Activated T-helper 1 cell treated with anti-CD3 and anti-CD28 coated beads, Interleukin-2, amount 50 U/mL, for 16 hours (primary cell): ENCODE measurements at places on chromosomes 2 and 18.

- no peak for DNase-seq
These were observed 216.7 kb downstream of the TMX3 start for GRCh38 chr18:68498185-68498584.

DNA sequence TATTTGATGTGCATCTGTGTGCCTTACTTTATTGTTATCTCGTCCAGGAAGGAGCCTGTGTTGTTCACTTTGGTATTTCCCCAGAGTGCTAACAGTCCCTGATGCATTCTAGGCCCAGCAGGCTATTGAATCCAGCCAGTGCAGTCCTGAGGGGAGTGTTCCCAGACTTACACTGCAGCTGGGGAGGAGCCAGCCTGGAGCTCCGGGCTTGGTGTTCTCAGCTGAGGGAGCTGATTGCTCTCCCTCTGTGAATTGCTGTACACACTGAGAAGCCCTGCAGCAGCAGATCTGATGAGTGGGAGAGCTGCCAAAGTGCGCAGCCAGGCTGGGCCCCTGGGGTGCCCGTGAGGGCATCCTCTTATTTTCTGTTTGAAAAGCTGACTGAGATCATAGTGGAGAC, 159.2 kb downstream of the GALNT3 start:
- DNase-seq = no peak

DNA sequence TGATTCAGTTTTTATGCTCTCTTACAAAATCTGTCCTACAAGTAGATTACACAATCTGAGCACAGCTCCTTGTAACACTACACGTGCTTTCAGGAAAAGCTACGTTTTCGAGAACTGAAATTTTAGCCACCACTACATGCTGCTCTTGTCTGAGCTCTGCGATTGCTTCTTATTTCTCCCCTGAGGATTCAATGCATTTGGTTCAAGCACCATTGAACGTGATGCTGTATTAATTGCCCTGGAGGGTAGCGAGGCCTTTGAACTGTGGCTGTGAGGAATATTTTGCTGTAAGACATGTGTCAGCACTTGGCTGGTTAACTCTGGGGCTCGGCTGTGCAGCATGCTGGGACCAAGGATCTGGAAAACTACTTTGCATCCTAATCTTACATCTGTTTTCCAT, 405.8 kb downstream of the EPHA4 start:
- no peak for DNase-seq

- DNase-seq = no peak
These were observed 6.7 kb upstream of the ONECUT2 start for GRCh38 chr18:57428221-57429150.

GRCh38 chr2:184734338-184734737, 136.0 kb downstream of the ZNF804A start:
- DNase-seq = no peak

DNA sequence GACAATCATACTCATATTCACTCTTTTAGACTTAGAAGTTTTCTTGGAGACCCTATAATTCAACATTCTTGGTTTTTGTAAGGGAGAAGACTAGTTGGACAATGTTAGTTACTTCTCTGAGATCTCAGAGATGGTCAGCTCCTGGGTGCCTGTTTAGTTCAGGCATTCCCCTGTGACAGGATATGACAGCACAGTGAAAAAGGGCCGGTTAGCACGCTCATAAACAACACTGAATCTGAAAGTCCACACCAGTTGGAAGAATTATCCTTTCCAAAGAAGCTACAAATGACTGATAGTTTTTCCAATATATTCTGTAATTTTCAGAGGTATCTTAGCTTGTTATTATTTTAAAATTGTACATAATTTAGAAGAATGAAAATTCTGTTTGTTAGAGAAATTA, 75.7 kb downstream of the ADAM23 start:
- no peak for DNase-seq

- DNase-seq = no peak
These were observed 42.3 kb downstream of the NOL10 start for GRCh38 chr2:10647441-10647840.

- no peak for DNase-seq
These were observed 285.4 kb downstream of the ZEB2 start for GRCh38 chr2:144234542-144234871.

DNA sequence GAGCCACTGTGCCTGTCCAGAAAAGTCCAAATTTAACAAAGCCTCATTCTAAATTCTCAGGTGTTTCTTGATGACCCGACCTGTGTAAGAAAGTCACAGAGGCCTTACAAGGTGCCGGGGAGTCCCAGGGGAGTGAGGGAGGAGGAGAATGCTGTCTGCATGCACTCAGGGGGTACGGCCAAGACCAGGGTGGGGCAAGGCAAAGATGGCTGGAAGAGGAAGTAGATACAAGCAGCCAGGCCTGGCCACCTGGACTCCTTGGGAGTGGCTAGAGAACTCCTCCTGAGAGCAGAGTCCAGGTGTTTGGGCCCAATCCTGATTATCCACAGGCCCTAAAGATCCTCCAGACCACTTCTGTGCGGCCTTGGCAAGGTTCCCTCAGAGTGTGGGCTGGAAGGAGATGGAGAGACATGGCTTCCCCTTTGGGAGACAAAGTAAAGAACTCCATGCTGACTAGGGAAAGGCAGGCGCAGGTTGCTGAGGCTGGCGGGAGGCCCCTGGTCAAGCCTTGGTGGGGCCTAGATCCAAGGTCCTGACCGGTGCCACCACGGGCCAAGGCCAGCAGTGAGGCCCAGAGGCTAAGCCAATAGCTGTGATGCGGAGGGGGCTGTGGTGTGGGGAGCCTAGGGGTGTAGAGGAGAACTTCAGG, 74.7 kb downstream of the COPS8 start:
- DNase-seq = no peak

DNA sequence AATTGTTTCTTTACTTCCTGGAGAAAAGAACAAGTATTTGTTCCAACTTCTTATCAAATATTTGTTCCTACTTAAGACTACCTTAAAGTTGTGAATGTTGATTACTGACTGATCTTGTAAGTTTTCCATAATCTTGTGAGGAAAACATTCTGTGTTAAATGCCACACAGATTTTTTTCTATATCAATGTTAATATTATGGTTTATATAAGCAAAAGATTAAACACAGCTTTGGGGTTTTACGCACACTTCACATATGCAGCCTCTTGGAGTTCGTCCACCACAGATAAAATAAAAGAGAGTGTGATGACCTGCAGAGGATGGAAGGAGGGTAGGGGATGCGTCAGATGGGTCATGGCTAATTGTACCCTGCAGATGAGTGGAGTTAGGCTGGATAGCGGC, 780.0 kb upstream of the SALL3 start:
- no peak for DNase-seq
